ENCODE measurements at places on chromosomes 12 and 14.

- no peak overlapping the region for H3K4me3 ChIP-seq
- no peak overlapping the region for H3K27ac ChIP-seq
- no peak for DNase-seq
- H3K4me1 ChIP-seq: no peaks in the 10 kb centered on the region
- no peaks in the 10 kb centered on the region for H3K36me3 ChIP-seq
- H3K27me3 ChIP-seq: no peaks in the 10 kb centered on the region
These were observed 107.3 kb downstream of the BCL11B start for GRCh38 chr14:99164712-99165111.

DNA sequence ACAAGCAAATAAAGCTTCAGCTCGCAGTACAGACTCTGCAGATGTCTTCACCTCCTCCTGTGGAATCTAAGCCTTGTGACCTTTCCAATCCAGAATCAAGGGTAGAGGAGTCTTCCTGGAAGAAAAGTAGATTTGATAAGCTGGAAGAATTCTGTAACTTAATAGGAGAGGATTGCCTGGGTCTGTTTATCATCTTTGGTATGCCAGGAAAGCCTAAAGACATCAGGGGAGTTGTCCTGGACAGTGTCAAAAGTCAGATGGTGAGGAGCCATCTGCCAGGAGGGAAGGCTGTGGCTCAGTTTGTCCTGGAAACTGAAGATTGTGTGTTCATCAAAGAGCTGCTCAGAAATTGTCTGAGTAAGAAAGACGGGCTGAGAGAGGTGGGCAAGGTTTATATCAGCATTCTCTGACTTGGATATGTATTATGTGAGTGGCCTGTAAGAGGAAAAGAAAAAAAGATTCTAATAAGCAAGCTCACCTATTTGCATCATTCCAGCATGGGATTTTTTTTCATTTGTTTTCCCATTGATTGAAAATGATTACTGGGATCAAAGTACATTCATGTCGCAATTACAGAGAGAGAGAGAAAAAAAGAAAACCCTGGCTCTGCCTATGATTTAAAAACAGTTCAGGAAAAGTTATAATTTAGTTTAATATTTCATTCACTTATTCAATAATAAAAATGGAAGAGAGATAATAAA, 767 bp downstream of the REP15 start:
- DNase-seq: no peak
- no peak overlapping the region for H3K4me3 ChIP-seq
- no peak overlapping the region for H3K27ac ChIP-seq
- H3K36me3 ChIP-seq: peaks cover 2% of the 10 kb centered on the region
- no peaks in the 10 kb centered on the region for H3K4me1 ChIP-seq
- peaks cover 4% of the 10 kb centered on the region for H3K27me3 ChIP-seq

DNA sequence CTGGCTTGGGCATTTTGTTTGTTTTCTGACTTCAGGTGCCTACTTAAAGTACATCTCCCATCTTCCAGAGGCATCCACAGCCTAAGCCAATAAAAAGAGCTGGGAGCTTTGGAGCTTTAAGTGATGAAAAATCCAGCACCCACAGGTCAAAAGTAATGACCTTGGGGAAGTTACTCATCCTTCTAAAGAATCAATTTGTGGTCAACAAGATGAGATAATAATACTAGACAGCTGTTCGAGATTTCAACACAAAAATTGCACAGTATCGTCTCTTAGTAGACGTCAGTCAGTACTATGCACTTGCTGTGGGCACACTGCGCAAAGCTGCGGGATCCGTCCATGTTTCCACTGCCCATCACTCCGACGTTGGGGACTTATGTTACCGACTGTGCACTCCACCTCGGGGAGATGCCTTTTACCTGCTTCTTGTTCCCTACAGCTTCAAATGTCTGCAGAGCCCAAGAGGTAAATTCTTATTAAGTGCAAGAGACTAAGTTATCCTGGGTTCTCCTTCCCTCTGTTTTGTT, 1.3 kb downstream of the ST8SIA1 start:
- H3K4me1 ChIP-seq: peaks cover 11% of the 10 kb centered on the region
- peak overlapping the region; percentile 96 for H3K4me3 ChIP-seq
- peaks cover 4% of the 10 kb centered on the region for H3K36me3 ChIP-seq
- DNase-seq: no peak
- H3K27me3 ChIP-seq: peaks cover 70% of the 10 kb centered on the region

GRCh38 chr14:57492859-57493258, 798 bp downstream of the CCDC198 start:
- H3K4me3 ChIP-seq: no peak overlapping the region
- peaks cover 4% of the 10 kb centered on the region for H3K27me3 ChIP-seq
- no peak for DNase-seq

DNA sequence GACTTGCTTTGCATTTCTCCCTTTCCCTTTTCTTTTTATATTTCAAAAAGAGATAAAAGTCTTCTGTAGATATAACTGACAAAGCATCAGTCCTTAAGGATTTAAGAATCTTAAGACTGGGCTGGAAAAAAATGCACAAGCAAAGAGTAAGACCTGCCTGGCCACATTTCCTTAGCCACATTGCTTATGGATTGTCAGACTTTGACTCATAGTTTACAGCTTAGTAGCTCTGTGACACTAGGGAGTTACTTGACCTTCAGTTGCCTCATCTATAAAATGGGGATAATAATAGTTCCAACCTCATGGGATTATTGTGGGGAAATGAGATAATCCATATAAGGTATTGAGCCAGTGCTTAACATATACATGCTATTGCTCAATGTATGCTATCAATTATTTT, 66.4 kb upstream of the STK38L start:
- H3K36me3 ChIP-seq: peaks cover 6% of the 10 kb centered on the region
- H3K27ac ChIP-seq: no peak overlapping the region
- no peak overlapping the region for H3K4me3 ChIP-seq

DNA sequence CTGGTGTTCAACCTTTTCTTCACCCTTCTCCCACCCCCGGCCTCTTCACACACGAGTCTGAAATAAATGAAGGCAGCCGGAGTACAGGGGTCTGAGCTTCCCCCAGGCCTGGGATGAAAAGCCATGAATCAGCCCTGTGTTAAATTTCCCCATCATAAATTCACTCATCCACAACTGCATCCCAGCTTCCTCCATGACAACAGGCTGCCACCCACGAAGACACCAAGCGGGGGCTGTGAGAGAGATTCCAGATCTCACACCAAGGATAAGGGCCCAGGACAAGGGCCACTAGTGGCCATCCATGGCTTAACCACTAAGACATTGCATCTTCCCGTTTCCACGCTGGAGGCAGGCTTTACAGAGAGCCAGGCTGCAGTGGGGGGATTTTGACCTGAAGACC, 93.9 kb upstream of the NCOR2 start:
- peaks cover 5% of the 10 kb centered on the region for H3K36me3 ChIP-seq
- H3K27me3 ChIP-seq: peaks cover 7% of the 10 kb centered on the region
- H3K4me3 ChIP-seq: no peak overlapping the region
- DNase-seq: no peak
- H3K4me1 ChIP-seq: no peaks in the 10 kb centered on the region
- H3K27ac ChIP-seq: no peak overlapping the region

DNA sequence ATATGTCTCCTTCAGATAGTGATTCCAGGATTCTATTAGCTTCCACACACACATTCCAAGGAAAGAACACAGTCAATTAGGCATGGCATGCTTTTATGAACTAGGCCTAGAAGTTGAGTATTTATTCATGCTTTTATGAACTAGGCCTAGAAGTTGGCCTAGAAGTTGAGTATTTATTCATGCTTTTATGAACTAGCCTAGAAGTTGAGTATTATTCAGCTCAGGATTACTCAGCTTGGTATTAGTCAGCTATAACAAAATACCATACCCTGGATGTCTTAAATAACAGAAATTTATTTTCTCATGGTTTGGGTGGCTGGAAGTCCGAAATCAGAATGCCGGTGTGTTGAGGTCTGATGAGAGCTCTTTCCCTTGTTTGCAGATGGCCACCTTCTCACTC, 442.7 kb upstream of the FLRT2 start:
- no peaks in the 10 kb centered on the region for H3K4me1 ChIP-seq
- no peaks in the 10 kb centered on the region for H3K36me3 ChIP-seq
- H3K27ac ChIP-seq: no peak overlapping the region
- H3K27me3 ChIP-seq: no peaks in the 10 kb centered on the region
- no peak overlapping the region for H3K4me3 ChIP-seq

DNA sequence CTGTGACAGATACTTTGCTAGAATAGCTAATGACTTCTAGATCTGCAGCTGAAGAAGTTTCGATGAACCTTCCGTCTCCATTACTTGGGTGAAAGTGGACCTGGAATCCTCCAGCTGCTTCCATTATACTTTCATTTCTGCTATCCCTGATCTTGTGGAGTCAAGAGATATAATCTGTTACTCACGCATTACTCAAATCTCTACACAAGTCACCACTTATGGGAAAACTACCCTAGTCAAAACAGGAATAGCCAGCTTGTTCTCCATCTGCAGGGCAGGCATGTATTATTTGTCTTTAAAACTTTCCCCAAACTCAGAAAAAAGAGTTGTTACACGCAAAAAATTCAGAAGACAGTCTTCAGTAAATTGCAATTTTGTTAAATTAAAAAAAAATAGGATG, 2.8 kb upstream of the KTN1 start:
- H3K36me3 ChIP-seq: peaks cover 2% of the 10 kb centered on the region
- no peak for DNase-seq
- no peak overlapping the region for H3K27ac ChIP-seq
- H3K27me3 ChIP-seq: no peaks in the 10 kb centered on the region
- no peak overlapping the region for H3K4me3 ChIP-seq
- peaks cover 6% of the 10 kb centered on the region for H3K4me1 ChIP-seq

GRCh38 chr12:106893451-106893850, 62.3 kb upstream of the TMEM263 start:
- H3K36me3 ChIP-seq: no peaks in the 10 kb centered on the region
- H3K27ac ChIP-seq: no peak overlapping the region
- no peak overlapping the region for H3K4me3 ChIP-seq
- no peak for DNase-seq
- no peaks in the 10 kb centered on the region for H3K4me1 ChIP-seq
- peaks cover 89% of the 10 kb centered on the region for H3K27me3 ChIP-seq

- H3K4me3 ChIP-seq: no peak overlapping the region
- H3K4me1 ChIP-seq: peaks cover under 1% of the 10 kb centered on the region
- no peak for DNase-seq
- peaks cover 59% of the 10 kb centered on the region for H3K27me3 ChIP-seq
These were observed 16.1 kb upstream of the PLEKHG6 start for GRCh38 chr12:6294156-6295093.

- DNase-seq: no peak
- H3K36me3 ChIP-seq: no peaks in the 10 kb centered on the region
- no peak overlapping the region for H3K27ac ChIP-seq
- peaks cover 2% of the 10 kb centered on the region for H3K4me1 ChIP-seq
- H3K27me3 ChIP-seq: no peaks in the 10 kb centered on the region
These were observed 100.8 kb downstream of the CCER1 start for GRCh38 chr12:90854136-90854689.

DNA sequence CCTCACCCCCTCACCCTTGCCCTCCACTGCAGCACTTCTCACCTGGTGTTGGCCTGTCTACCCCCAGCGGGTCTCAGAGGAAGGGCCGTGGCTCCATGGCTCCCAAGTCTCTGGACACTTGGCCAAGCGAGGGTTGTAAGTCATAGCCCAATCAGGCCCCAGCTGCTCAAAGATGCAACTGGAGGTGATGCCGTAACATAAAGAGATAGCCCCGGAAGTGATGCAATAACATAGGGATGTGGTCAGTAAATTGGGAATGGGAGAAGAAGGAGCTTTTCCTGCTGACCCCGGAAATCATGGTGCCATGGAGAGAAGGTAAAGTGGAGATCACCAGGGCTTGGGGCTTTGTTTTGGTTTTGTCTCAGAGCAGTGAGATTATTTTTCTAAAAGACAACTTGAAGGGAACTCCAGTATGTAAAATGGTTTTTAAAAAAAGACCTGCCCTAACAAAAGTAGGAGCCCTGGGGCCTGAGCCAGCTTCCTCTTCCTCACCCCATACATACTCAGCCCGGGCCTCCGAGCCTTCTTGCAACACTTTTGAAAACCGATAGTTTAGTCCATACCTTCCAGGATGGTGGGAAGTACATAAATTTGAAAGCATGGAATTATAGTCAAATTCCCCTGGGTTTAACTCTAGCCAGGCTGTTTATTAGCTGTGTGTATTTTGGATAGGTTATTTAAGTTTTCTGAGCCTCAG, 212.5 kb downstream of the CRADD start:
- no peak for DNase-seq
- H3K27me3 ChIP-seq: no peaks in the 10 kb centered on the region
- H3K27ac ChIP-seq: no peak overlapping the region
- no peaks in the 10 kb centered on the region for H3K36me3 ChIP-seq
- H3K4me1 ChIP-seq: peaks cover 1% of the 10 kb centered on the region
- H3K4me3 ChIP-seq: no peak overlapping the region

DNA sequence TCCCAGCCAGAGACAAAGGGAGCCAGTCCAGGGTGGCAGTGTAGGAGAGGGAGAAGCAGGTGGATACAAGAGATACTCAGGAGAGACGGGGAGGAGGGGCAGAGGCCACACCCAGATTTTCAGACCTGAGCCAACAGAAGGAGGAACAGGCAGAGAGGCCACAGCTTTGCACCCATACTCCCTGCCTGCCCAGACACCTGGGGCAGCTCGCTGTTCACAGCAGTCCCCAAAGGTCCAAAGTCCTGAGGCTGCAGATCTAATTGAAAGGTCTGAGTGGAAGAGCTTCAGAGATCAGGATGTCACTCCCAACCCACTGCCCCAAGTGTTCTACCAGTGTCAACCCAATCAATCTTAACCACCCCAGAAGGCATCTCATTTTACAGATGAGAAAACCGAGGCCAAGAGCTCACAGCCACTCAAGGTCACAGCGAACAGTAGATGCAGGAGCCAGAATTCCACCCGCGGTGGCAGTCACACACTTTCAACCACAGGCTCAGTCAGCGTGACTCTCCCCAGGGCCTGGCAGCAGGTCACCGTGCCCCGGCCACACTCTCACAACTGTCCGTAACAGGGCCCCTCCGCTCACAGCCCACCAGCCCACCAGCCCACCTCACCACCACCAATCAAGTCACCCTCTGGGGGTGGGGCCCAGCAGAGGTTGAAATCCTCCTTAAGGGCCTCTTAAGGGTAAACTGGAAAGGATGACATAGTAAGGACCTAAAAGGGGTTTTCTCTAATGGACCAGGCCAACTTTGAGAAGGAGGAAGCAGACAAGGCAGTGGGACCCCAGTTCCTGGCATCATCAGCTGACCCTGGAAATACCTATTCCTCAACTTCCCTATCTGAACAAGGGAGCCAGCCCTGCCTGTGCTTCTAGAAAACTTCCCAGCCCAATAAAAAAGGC, 33.3 kb downstream of the ACTN1 start:
- no peak overlapping the region for H3K4me3 ChIP-seq
- peaks cover 16% of the 10 kb centered on the region for H3K4me1 ChIP-seq
- no peak for DNase-seq
- peaks cover 4% of the 10 kb centered on the region for H3K27me3 ChIP-seq
- peak overlapping the region; percentile 5 for H3K27ac ChIP-seq
- no peaks in the 10 kb centered on the region for H3K36me3 ChIP-seq
